ENCODE measurements at places on chromosomes 7 and 10. TPM values are rescaled to one million over a fixed set of nuclear protein-coding genes. Genes with fewer than 3 reads are reported as not detected.

DNA sequence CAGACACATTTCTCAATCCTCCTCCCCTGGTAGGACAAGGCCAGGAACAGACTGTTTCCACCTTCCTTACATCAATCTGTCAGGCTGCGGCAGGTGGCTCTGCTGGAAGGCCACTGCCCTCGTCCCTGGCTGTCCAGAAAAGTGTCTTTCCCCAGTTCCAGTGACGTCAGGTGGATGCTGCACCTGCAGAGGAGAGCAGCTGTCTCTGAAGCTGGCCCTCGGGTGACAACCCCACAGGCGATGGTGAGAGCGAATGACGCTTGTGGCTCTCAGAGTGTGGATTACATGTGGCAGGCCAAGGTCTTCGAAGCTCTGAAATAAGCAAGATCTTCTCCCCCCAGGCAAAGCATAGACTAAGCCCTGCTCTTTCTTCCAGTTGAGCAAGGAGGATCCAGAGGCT, 146.9 kb upstream of the RET start:
- H3K4me1 ChIP-seq = no peaks in the 10 kb centered on the region
- H3K4me3 ChIP-seq = no peak overlapping the region
- no peak for DNase-seq
- no peaks in the 10 kb centered on the region for H3K36me3 ChIP-seq
- H3K27ac ChIP-seq = no peak overlapping the region

- DNase-seq = no peak
- no peaks in the 10 kb centered on the region for H3K4me1 ChIP-seq
- no peak overlapping the region for H3K27ac ChIP-seq
- H3K36me3 ChIP-seq = no peaks in the 10 kb centered on the region
- H3K4me3 ChIP-seq = no peak overlapping the region
- H3K27me3 ChIP-seq = no peaks in the 10 kb centered on the region
Measured at GRCh38 chr10:97596101-97597082, 6.9 kb downstream of the C10orf62 start.

The UNCX gene
- total RNA-seq = not detected

The OPALIN gene
- total RNA-seq = not detected

DNA sequence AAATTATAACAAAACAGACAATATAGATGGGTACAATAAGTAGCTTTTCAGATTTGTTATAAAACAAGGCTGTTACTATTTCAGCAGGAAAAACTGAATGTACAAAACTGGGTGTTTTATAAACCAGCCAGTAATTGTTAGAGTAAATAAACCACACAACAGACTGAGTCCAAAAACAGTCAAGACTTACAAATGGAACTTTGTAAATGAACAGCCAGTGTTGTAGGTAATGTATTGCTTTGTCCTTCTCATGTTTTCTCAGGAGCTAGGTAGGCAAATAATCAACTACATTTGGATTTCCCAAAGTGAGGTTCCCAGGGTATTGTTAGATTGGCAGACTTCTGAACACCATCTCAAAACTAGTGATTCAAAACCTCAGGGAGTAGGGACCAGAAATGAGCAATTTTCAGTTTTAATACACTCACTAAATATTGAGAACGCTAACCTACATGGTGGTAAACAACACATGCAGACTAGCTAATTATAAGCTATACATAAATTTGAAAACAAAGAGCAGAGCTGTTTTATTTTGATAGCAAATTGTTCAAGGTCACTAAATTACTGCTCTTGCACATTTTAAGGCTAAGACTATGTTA, 36.2 kb downstream of the HERPUD2 start:
- H3K27me3 ChIP-seq = no peaks in the 10 kb centered on the region
- H3K4me1 ChIP-seq = peaks cover 15% of the 10 kb centered on the region
- no peak for DNase-seq
- H3K36me3 ChIP-seq = peaks cover 3% of the 10 kb centered on the region
- no peak overlapping the region for H3K27ac ChIP-seq

GRCh38 chr10:114541081-114541796, 116.8 kb downstream of the ABLIM1 start:
- H3K27ac ChIP-seq = peak overlapping the region; percentile 82
- H3K27me3 ChIP-seq = no peaks in the 10 kb centered on the region
- H3K36me3 ChIP-seq = no peaks in the 10 kb centered on the region
- H3K4me1 ChIP-seq = peaks cover 96% of the 10 kb centered on the region
- peak overlapping the region; percentile 33 for H3K4me3 ChIP-seq

GRCh38 chr10:80100861-80101695, 22.6 kb downstream of the TMEM254 start:
- no peak overlapping the region for H3K27ac ChIP-seq
- no peak for DNase-seq
- H3K4me3 ChIP-seq = no peak overlapping the region
- no peaks in the 10 kb centered on the region for H3K36me3 ChIP-seq
- H3K4me1 ChIP-seq = no peaks in the 10 kb centered on the region

- H3K4me1 ChIP-seq = peaks cover 36% of the 10 kb centered on the region
- DNase-seq = no peak
- H3K27me3 ChIP-seq = peaks cover 3% of the 10 kb centered on the region
- peak overlapping the region; percentile 41 for H3K4me3 ChIP-seq
- no peak overlapping the region for H3K27ac ChIP-seq
- no peaks in the 10 kb centered on the region for H3K36me3 ChIP-seq
Measured at GRCh38 chr10:6141296-6142151, 52.7 kb downstream of the RBM17 start.

DNA sequence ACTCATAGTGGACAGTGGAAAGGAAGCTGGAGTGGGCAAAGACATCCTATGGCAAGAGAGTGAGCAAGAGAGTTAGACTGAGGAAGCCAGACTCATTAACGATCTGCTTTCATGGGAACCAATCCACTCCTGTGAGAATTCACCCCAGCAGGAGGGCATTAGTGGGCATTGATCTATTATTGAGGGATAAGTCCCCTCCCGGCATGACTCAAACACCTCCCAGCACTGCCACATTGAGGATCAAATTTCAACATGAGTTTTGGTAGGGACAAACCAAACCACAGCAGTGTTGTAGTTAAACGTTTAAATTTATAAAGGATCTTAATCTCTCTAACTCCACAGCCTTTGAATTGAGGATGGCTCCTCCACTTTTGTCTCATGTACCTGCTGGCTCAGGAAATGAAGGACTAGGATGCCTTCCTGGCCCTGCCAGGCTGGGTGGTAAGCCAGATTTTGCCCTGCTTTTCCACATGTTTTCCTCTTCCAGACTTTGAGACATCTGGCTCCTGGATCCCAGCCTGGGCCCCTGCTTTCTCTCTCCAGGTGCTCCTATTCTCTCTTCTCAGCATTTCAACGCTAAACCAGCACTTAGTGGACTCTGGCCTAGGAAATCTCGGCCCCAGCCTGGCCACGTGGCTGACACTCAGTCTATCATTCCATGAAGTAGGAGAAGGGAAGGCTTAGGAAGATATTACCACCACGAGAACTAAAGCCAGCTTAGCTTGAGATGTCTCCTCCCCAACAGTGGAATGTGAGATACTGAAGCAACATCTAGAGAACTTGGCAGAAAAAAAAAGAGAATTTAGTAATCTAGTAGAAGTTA, 96.5 kb upstream of the PIP4K2A start:
- H3K27me3 ChIP-seq = no peaks in the 10 kb centered on the region
- no peak for DNase-seq
- H3K27ac ChIP-seq = no peak overlapping the region
- H3K4me3 ChIP-seq = no peak overlapping the region

All from CD8-positive, alpha-beta memory T cell (primary cell).